ENCODE measurements at places on chromosomes 16 and 17.

DNA sequence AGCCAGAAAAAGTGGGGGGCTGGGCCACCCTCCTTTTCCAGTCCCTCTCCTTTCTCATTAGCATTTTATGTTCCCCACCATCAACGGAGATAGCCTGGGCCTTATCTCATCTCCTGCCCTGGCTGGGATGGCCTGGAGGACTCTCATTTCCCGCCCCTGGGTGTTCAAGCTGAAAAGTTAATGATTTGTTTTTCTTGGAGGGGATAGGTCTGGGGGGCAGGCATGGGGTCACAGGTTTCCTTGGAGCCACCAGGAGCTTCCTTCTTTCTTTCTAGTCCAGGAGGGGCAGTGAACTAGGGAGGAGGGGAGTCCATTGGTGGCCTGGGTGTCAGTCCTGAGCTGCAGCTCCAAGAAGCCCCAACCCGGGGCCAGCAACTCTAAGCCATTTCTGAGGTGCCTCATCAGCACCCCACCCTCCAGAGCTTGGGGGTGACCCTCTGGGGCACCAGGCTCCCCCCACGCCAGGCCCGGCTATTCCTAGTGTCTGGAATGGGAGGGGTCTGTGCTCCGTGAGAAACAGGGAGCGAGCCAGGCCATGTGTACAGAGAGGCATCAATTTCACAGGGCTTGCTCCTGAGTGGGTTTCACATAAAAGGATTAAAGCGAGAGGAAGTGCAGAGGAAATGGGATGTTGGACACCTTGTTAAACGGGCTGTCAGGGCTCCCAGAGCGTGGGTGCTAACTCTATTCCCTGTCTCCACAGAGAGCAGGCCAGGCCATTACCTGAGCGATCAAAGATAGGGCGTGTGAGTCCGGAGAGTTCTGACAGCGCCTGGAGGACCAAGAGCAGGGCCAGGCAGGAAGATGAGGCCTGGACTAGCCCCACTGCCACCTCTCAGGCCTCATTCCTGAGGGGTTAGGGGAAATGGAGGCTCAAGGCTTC is 90.6 kb upstream of the LHX1 start:
- DNase-seq = no peak

GRCh38 chr17:3935140-3935542 is 18.9 kb upstream of the P2RX1 start:
- DNase-seq = peak; percentile 95

GRCh38 chr17:74712301-74712700 is 422 bp downstream of the CD300LF start:
- no peak for DNase-seq

DNA sequence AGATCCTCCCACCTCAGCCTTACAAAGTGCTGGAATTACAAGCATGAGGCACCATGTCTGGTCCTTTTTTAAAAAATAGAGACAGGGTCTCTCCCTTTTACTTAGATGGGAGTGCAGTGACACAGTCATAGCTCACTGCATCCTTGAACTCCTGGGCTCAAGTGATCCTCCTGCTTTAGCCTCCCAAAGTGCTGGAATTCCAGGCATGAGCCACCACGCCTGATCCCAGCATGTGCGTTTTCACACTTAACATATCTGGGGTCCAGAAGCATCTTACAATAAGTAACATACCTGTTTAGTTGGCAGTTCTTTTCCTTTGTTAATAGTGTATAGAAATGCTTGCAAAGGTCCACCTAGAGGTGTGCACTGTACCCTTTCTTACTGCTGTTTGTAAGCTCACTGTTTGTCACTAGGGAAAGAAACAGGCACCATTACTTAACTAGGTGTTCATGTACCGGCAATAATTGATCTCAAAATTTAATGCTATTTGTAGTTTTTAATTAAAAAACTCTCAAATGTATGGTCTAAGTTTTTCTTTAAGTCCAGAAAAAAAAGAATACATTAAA is 221.7 kb downstream of the RPTOR start:
- DNase-seq = no peak

- DNase-seq = no peak
Measured at GRCh38 chr16:12225806-12226465, 249.4 kb downstream of the SNX29 start.

DNA sequence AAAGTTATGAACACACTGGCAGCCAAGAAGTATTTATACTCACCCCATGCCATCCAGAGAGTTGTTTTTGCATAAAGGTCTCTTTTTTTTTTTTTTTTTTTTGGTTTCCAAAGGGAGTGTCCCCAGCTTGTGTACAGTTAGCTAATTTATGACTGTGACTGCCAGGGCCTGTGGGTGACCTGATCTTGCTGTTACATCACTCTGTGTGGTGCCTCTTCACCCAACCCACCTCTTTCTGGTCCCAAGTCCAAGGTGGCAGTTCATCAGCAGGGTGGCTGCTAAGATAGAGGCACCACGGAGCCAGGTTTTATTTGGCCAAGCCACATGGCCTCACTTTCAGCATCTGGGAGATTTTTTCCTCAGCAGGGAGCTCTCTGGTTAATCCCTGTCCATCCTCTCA is at the start of gene NOS2:
Gene NOS2 (minus strand): TSS at position 8 of the 400 bp plus-strand sequence. CDS start 1,720 bp downstream, outside the sequence.
- no peak for DNase-seq

DNA sequence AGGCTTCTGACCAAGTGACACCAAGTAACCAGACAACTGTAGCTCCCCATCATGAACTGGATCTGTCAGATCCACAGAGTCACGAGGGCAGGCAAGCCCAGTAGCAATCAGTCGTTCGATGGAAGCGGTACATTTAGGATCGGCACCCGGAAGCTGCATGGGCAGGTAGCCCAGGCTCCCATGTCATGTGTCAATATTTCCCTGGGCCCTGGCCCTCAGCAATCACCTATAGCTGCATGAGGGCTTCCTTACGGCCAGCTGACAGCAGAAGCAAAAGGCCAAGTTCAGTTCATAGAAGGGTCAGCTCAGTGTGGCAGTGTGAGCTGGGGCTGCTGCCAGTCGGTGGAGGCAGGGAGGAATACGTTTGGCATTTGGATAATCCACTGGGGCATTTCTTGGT is 31.8 kb downstream of the MRPS23 start:
- no peak for DNase-seq

DNA sequence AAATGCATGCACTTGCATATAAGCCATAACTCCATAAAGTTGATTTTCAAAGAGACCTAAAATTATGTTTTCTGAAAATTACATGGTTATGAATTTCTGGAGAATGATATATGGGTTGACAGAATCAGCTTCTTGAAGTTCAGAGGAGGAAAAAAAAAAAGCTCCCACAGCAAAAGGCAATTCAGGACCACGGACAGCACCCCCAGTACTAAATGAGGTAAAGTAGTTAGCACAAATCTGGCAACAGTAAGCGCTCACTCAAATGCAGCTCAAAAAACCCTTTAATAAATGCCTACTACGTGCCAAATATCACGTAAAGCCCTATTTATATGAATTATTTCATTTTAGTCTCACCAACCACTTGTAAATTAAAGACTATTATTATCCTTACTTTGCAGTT is 135.2 kb downstream of the SHISA9 start:
- DNase-seq = no peak

DNA sequence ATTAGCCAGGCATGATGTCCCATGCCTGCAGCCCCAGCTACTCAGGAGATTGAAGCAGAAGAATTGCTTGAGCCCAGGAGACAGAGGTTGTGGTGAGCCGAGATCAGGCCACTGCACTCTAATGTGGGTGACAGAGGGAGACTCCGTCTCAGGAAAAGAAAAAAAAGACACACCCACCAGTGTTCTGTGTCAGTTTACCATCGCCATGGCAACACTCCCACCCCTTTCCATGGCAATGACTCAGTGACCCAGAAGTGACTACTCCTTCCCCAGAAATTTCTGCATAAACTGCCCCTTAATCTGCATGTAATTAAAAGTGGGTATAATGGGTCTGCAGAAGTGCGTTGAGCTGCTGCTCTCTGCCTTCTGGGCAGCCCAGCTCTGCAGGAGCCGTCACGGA is 4.0 kb upstream of the ZC3H18 start:
- no peak for DNase-seq

GRCh38 chr17:50052822-50053653 is 2.9 kb upstream of the ITGA3 start:
- DNase-seq = no peak

GRCh38 chr16:57084996-57085395 is 7.4 kb upstream of the CPNE2 start:
- no peak for DNase-seq

DNA sequence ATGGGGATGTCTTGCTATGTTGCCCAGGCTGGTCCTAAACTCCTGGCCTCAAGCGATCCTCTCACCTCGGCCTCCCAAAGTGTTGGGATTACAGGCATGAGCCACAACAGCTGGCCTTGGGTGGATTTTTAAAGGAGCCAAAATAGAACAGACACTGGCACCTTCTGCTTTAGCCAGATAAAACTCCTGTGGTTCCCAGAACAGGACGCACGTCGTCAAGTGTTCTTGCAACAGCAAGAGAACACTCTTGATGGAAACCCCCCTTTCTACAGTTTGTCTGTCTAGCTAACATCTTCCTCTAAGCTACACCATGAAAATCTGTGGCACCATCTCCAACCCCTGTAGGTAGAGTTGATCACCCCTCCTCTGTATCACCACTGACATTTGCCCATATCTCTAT is 122.6 kb downstream of the NPIPB5 start:
- no peak for DNase-seq

- no peak for DNase-seq
Measured at GRCh38 chr16:80029761-80030481, 429.4 kb upstream of the MAF start.

Data from NCI-H510A (cell line).